ENCODE measurements at places on chromosomes 2 and 18.
A peak's percentile ranks its signal among the peaks of the same experiment; 100 is the strongest.

DNA sequence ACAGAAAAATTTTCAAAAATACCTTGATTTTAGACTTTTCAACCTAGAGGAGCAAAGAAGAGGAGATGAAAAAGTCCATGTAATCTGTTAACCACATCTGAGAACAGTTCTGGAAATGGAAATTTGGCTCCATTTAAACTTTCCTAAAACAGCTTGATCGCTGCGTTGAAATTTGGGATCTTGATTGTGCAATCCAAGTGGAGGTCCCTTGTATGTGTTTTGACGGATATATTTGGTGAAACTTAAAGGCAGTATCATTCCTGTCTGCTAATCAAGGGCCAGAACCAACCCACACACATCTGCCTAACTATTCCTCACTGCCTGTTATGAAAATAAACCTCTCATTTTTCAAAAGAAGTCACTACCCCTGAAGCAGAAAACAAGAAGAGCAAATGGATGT, 46.6 kb downstream of the SPATS2L start:
- DNase-seq: no peak

GRCh38 chr2:67286981-67287759, 110.0 kb upstream of the ETAA1 start:
- DNase-seq: no peak

GRCh38 chr18:70454704-70455322, 166.0 kb downstream of the SOCS6 start:
- peak; percentile 78 for DNase-seq

DNA sequence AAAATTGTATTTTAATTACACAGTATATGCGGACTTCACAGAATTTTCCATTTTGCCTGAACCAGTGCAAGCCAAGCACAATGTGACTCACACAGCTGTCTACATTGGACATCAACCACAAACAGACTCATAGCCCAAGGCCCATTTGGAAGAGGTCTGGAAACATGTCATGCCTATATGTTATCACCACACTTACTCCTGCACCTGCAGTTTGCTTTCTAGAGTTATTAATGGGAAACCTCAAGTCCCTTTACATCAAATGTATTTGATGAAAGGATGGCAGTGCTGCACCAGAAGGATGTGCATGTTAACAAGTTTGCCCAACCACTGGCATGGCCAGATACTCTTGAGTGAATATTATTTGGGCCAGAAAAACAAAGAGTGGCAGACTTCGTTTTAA, 548.9 kb upstream of the CDH2 start:
- no peak for DNase-seq

GRCh38 chr2:234821946-234822475, 129.8 kb upstream of the SH3BP4 start:
- no peak for DNase-seq

DNA sequence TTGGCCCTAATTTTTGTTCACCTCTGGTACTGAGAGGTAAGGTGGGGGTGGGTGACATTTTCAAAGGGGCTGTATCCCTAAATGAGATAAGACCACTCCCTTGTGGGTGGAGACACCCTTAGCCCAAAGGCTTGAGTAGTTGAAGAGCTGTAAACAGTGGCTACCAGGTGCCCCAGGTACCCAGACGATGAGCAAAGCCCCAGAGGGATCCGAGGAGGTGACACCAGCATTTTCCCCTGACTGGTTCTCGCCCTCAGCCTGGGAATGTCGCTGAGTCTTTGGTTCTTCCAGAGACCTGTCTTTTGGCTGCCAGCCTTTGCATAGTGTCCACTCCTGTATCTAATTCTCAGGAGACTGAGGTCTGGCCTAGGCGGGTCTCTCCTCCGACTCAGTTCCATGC, 36.5 kb downstream of the RRM2 start:
- no peak for DNase-seq

DNA sequence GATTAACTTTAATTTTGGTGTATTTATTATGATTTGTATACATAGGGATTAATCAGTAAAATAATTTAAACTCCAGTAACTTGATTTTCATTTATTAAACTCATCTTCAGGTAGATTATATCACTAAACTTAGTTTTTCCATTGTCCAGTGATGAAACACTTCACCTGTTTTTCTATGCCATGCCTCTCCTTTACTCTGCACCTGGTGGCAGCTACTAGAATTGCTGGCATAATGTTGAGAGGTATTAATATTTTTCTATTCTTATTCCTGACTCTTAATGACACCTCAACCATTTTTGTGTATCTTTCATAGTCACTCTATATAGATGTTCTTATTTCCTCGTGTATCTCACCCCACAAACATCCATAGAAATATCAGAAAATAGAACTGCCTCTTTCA, 940.3 kb upstream of the CRIM1 start:
- DNase-seq: no peak

DNA sequence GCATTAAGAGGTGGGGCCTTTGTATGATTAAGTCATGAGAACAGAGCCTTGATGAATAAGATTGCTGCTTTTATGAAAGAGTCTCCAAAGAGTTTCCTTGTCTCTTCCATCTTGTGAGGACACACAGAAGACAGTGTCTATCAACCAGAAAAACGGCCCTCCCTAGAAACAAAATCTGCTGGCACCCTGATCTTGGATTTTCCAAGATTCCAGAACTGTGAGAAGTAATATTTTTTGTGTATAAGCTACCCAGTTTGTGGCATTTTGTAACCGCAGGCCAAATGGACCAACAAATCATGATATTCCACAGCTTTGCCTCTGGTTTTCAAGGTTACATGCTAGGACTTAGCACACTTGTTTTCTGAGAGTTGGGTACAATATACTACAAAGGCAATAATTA, 687.8 kb downstream of the TDRD15 start:
- DNase-seq: no peak

DNA sequence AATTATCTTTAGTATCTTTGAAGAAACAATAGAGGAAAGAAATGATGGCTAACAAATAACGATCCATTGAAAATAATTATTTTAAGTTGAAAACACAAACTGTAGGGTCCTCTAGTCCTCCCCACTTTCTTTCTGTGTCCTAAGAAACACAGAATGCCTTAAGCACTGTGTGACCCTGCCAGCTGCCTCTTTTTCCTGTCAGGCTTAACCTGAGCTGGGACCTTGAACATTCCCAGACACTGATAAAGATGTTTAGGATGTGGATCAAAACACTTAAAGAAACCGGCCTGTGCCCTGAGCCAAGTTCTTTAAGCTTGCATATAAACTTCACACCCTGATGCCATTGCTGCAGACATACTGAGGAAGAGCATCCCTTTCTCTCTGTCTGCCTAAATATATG, 755.4 kb upstream of the VRK2 start:
- no peak for DNase-seq

- DNase-seq: no peak
Observed at GRCh38 chr18:4270016-4270415, 185.1 kb downstream of the DLGAP1 start.

- no peak for DNase-seq
Observed at GRCh38 chr2:144078106-144078505, 441.8 kb downstream of the ZEB2 start.

GRCh38 chr2:231545105-231545902, 15.1 kb upstream of the NMUR1 start:
- DNase-seq: peak; percentile 93

DNA sequence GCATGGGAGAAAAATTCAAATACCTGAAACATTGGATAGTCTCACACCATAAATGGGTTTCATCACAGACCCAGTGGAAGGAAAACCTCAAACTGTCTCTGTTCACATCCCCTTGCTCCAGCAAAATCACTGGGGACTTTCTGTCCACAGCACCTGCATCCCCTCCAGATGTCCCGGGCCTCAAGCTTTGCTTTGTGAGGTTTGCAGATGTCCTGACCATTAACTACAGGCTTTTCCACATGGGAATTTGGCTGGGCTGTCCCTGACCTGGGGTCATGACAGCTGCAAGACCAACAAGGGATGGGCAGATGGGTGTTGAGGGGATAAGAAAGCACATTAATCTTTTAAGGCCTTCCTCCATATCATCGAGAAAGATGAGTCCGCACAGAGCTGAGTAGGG, 427.9 kb downstream of the TXNL1 start:
- no peak for DNase-seq

GRCh38 chr18:48757367-48757766, 193.4 kb downstream of the SMAD7 start:
- no peak for DNase-seq

GRCh38 chr2:109432421-109432820, 181.3 kb downstream of the SEPTIN10 start:
- DNase-seq: no peak

- peak; percentile 45 for DNase-seq
Observed at GRCh38 chr2:152467677-152468410, 132.9 kb downstream of the FMNL2 start.

DNA sequence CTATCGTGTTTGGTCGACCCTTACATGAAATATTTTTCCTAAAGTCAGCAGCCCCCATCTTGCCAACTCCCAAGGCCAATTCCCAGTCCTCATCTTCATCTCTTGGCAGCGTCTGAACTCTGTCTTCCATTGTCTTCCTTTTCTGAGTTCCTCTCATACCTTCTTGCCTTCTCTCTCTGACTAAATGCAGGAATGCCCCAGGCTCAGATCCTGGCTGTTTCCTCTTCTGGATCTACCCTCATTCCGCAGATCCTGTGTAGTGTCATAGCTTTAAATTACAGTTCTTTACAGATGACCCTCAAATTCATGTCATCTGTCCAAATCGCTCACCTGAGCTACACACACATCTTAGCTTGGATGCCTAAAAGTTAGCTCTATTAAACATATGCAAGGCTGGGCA, 94.7 kb downstream of the MMADHC start:
- DNase-seq: no peak

- peak; percentile 43 for DNase-seq
Observed at GRCh38 chr2:27123302-27124150, at the start of gene ABHD1. TSS of gene ABHD1 (plus strand) at chr2:27123815. CDS start at chr2:27123949, 134 bp downstream.

DNA sequence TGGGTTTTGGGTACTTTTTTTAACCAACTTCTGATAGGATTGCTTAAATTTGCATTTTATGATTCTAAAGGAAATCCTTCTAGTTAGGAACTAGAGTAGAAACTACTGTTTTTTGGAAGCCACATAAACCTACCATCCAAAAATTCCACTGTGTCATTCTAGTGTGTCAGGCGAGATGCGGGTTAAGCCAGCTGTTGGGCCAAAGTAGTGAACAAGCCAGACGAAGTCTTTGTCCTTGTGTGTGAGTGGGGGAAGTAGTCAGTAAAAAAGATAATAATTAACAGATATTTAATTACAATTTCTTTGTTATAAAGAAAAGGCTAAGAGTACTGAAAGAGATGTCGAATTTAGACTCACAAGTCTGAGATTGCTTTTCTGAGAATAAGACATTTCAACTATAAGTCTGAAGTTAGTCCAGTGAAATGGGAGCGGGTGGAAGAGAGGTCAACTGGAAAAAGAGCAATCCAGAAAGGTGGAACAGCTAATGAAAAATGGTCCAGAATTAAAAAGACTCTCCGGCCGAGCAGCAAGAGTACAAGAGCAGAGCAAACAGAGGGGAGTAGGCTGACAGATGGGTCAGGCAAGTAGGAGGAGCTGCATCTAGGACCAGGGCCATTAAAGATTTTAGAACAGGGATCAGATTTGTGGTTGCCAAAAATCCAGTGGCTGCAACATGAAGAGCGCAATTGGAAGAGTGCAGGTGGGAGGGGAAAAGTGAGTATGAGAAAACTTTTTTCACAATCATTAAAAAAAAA, 1.5 kb downstream of the EPB41L5 start:
- DNase-seq: no peak

DNA sequence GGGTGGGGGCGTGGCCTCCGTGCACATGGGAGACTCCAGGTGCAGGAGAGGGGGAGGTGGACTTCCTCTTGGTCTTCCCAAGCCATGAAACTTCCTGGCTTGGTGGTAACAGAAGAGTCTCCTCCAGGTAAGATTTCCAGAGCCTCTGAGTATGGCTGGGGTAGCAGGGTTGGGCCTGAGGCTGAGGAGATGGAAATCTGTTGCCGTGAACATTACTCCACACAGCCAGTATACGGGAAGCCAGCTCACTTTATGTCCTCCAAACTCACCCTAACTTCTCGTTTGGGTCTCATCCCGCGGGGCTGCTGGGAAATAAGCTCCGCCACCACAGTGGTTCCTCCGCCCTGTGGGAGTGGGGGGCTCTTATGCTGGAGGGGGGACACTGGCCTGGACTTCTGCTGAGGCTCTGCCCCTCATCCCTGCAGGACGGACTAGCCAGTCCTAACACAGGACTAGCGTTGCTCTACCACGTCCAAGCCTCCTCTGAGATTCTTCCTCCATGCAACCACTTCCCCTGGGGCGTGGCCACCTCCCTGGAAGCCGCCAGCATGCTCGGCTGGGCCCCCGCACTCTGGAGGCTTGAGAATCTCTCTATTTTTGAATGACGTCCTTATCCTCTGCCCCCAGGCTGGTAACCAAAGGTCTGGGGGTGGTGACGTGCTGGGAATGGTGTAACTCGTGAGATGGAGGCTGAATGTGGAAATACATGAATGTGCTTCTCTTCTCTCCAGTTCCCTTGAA, 777 bp upstream of the RAB17 start:
- DNase-seq: peak; percentile 89

GRCh38 chr18:2083691-2084090, 487.6 kb downstream of the METTL4 start:
- DNase-seq: no peak

DNA sequence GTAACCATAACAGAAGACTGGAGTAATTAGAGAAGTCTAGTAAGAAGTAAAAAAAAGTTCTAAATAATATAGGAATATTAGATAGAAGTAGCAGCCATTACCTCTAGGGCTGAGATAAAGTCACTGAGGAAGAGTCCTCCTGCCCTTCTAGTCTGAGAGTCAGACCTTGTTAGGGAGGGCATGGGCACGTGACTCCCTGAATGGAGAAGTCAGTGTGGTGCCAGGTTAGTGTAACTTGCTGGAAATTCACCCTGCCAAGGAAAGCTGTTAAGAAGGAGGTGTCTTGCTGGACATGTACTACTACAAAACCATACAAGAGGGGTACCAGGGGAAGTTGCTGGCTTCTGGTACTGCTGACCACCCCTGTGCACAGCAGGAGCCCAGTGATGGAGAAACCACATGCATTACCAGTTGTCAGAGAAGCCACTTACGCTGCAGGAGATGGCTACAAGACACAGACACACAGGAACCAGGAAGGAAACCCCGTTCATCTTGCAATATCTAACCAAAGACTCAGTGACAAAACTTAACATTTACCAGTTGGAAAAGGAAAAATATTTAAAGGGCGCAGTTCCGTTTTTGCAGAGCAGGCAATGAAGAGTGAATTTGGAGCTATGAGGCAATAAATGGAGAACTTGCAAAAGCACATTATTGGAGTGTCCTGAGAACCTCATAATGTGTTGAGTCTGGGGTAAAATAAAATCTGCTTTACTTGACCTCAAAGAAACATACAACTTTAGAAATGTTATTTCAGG, 77.2 kb upstream of the TLK1 start:
- peak; percentile 33 for DNase-seq

DNA sequence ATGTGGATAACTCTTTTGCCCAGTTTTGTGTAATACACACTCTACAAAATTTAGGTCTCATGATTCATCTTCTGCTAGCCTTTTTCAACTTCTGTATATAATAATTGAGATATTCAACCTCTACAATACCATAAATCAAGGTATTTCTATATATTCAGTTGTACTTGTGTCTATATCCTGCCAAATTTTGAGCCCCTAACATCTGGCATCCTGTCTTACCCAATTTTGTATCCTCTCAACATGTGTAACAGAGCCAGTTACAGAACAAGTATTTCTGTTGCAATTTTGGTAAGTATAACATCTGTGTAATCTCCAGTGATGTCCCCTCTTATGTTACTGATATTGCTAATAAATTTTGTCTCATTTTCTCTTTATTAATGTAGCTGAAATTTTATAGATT, 145.8 kb downstream of the TRIB2 start:
- no peak for DNase-seq

GRCh38 chr2:31318361-31319336, 84.7 kb downstream of the EHD3 start:
- peak; percentile 77 for DNase-seq
